ENCODE measurements at places on chromosomes 7 and 10. TPM values are rescaled to one million over a fixed set of nuclear protein-coding genes. Genes with fewer than 3 reads are reported as not detected.
A peak's percentile ranks its signal among the peaks of the same experiment; 100 is the strongest.

DNA sequence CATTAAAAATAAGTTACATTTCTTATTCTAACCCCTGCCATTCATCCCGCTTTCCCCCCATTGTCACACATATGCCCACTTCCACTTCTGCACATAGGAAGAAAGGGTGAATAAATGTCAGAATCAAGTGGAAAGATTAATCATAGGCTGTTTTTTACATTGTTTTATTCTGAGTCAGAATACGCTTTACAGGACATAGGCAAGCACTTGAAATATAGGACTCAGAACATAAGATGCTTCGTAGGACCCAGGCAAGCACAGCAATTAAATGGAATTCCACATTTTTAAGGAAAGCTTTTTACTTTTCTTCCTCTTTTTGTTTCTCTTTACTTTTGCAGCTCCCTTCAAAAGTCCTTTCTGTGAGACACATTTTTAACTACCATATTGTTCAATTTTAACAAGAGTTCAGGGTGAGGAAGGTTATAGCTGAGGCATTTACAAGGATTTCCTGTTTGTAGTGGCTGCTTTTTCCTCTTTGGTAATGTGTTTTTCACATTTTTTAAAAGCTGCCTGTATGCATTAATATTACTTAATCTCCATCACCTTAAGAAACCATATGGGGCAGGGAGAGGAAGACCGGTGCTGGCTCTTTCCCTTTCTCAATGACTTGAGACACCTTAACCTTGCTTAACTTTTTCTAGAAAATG is 130.0 kb downstream of the TES start:
- no peaks in the 10 kb centered on the region for H3K27me3 ChIP-seq
- H3K4me1 ChIP-seq, result no peaks in the 10 kb centered on the region
- DNase-seq, result no peak
- no peaks in the 10 kb centered on the region for H3K36me3 ChIP-seq

DNA sequence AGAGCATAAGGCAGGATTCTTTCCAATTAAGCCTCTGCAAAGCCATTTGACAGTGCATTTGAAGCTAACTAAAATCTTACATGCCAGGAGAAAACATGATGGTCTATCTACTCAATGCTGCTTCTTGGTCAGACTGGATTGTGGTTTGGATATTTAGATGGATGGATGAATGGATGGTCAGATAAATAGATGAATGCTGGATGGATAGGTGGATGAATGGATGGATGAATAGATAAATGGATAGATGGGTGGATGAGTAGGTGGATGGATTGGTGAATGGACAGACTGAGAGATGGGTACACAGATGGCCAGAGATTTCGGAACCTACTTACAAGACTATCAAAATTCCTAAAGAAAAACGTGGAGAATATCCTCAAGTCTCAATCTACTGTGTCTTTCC is 127.6 kb downstream of the SFMBT2 start:
- H3K4me3 ChIP-seq, result no peak overlapping the region
- no peak overlapping the region for H3K27ac ChIP-seq
- peaks cover 15% of the 10 kb centered on the region for H3K4me1 ChIP-seq
- no peaks in the 10 kb centered on the region for H3K36me3 ChIP-seq

The ZNF488 gene
- 8.7 TPM for total RNA-seq

The MYPN gene
- total RNA-seq, result 0.05 TPM

The SPDYE18 gene
- total RNA-seq, result not detected

The CALHM3 gene
- total RNA-seq, result 0.18 TPM

DNA sequence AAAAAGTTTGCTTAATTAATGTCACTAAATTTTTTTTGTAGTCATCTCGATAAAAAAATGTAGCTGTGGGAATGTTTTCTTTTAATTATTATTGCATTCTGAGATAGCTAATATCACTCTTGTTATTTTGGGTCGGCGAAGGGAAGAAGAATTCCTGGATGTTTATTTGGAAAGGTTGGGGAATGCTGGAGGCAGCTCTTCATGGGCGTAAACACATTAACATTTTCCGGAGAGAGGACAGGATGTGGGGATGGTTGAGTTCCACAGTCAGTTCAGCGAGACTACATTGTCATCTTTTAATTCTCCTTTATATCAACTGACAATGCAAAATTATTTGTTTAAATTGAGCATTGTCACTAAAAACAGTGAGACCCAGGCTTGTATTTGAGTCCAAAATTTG is 72.5 kb downstream of the RAMP3 start:
- DNase-seq, result no peak
- no peak overlapping the region for H3K27ac ChIP-seq
- peaks cover 2% of the 10 kb centered on the region for H3K27me3 ChIP-seq
- peaks cover 7% of the 10 kb centered on the region for H3K4me1 ChIP-seq
- no peaks in the 10 kb centered on the region for H3K36me3 ChIP-seq
- no peak overlapping the region for H3K4me3 ChIP-seq

The MYL7 gene
- total RNA-seq, result 1.6 TPM

The SCIN gene
- total RNA-seq, result 1.2 TPM

The CRYGN gene
- 1.6 TPM for total RNA-seq

GRCh38 chr7:116193329-116194087 is 16.8 kb upstream of the TES start:
- H3K27ac ChIP-seq, result no peak overlapping the region
- no peak overlapping the region for H3K4me3 ChIP-seq
- no peaks in the 10 kb centered on the region for H3K27me3 ChIP-seq

The MBL2 gene
- not detected for total RNA-seq

DNA sequence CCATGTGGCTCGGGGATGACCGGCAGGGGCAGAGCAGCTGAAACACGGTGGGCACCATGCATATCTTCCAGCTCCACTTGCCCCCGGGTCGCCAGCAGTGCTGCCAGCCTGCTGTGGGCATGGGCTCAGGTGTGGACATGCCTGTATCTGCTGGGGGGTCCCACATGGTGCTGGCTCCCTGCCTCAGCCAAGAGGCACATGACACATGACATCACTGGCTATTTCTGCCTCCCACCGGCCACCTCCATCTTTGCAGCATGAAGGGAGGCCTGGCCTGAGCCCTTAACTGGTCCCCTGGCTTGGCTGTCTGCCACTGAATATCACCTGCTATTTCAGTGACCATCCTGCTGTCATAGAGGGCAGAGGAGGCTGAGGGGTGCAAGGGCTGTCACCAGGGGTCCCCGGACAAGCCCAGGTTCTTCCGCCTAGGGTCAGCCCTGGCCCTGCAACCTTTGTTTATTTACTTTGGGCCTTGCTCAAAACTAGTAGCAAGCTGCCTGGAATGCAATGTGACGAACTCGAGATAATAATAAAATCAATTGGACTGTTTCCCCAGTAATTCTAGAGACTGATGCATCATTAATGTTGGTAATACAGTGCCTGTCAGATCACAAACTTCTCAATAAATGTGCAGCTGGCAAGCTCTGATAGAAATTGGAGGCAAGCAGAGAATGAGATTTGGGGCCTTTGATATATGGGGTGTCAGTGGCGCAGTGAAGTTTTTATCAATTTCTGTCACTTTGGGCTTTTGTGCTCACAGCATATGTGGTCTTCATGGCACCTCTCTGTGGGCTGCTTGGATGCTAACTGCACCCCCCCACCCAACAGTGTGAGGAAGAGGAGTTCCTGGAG is 28.5 kb downstream of the ZMIZ1 start:
- H3K4me3 ChIP-seq, result no peak overlapping the region
- no peaks in the 10 kb centered on the region for H3K27me3 ChIP-seq
- H3K36me3 ChIP-seq, result no peaks in the 10 kb centered on the region
- H3K4me1 ChIP-seq, result peaks cover 78% of the 10 kb centered on the region
- H3K27ac ChIP-seq, result 0 out of 2 replicates have a peak overlapping the region, but pooled peaks have one; percentile 43

Measured in WTC11 (cell line).